Skeletal muscle cell (primary cell): ENCODE measurements at places on chromosomes 4 and X.

GRCh38 chrX:25141684-25142083 lies 125.9 kb upstream of the ARX start:
- no peak for DNase-seq

GRCh38 chr4:146470604-146471003 lies 51.1 kb downstream of the SLC10A7 start:
- no peak for DNase-seq

DNA sequence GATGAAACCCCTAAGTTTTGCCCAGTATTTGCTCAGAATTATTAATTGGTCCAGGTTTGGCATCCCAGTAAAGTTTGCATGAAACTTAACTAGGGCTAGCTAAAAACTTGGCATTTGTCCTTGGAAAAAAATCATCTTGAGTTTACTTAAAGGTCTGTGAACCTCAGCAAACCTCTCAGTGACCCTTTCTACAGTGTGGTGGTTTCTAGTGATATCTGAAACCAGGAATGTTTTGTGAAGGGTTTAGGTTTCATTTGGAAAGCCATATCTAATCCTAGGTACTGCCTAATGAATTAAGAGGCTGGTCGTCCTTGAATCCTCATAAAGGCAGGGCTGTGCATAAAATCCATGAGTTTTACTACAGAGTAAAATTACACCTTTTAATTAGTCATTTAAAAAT lies 218.5 kb upstream of the ANKRD50 start:
- DNase-seq, result no peak

- DNase-seq, result no peak
Observed at GRCh38 chr4:147543034-147543433, 62.1 kb downstream of the EDNRA start.

GRCh38 chr4:140246216-140246615 lies 92.2 kb upstream of the MAML3 start:
- no peak for DNase-seq

GRCh38 chr4:61532336-61533000 lies 332.3 kb downstream of the ADGRL3 start:
- peak; percentile 69 for DNase-seq

DNA sequence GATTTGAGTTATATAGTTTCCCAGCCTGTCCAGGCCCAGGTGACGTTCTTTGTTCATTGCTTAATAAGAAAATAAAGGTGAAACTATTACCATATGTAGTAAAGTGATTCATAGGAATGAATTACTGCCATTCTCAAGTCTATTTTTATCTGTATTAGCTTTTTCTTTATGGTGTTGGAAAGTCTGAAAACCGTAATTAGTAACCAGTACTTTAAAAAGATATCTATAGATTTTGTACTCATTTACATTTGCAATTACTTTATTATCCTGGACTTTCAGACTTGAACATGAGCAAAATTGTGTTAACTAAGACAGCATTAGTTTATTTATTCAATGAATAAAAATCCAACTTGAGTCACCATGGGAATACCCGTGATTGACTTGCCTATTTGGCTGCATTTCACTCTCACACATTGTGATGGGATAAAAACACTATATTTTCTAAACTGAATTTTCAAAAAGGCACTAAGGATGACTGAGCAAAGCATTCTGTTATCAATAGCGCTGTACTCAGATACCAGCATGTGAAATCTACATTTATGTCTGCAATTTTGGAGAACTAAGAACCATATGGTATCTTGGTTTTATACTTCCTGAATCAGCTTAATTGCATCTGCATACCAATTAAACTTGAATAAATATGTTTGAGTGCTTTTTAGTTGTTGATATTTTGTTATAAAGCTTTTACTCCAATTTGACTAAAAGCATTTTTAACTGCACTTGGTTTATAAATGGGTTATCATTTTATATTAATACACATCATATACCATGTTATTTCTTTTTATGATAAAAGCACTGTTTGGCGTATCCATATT lies 154.6 kb downstream of the CCSER1 start:
- no peak for DNase-seq

GRCh38 chr4:173940146-173940545 lies 343.3 kb downstream of the FBXO8 start:
- DNase-seq, result no peak

DNA sequence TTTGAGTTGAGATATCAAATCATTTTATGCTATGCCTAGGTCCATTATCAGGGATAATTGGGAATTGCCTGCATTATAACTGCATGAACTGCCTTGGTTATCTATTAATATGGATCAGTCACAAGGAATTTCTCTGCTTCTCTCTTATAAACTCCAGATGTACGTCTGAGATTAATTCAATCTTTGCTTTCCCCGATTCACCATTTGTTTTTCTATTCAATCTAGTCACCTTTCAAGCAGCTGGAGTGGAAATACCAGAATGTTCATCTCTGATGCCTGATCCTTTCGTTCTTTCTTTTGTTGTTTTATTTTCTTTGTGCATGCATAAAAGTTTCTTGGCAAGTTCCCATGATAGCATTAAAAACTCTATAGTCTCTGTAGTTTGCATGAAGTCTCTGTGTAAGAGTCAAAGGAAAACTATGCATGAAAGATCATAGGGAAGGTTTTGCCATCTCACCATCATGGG lies 22.6 kb downstream of the SYNPO2 start:
- no peak for DNase-seq

GRCh38 chr4:146243883-146244277 lies 29.5 kb downstream of the REELD1 start:
- no peak for DNase-seq

- no peak for DNase-seq
Observed at GRCh38 chr4:84028340-84028739, 470.8 kb downstream of the NKX6-1 start.

DNA sequence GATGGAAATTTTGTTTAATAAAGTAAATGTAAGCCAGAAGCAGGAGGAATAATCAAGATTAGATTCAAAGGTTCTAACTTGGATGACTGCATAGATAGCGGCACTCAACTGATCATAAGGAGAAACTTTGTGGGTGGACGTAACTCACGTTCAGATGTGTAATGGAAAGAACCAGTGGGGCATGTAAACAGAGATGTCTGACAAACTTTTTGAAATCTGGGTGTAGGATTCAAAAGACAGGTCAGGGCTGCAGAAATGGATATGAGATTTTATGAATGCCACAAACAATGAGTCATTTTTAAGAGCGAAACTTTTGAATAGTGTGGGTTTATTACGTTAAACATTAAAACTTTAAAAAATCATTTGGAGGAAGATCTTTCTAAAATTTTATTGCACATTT lies 375.6 kb downstream of the GBA3 start:
- DNase-seq, result no peak

- DNase-seq, result no peak
Observed at GRCh38 chrX:95145848-95146490, 1472.0 kb downstream of the FAM133A start.

- DNase-seq, result no peak
Observed at GRCh38 chr4:2937146-2937857, 25.9 kb downstream of the NOP14 start.

GRCh38 chrX:16039363-16039762 lies 84.0 kb upstream of the GRPR start:
- DNase-seq, result no peak

GRCh38 chr4:16090096-16090705 lies 6.4 kb upstream of the PROM1 start:
- DNase-seq, result no peak

DNA sequence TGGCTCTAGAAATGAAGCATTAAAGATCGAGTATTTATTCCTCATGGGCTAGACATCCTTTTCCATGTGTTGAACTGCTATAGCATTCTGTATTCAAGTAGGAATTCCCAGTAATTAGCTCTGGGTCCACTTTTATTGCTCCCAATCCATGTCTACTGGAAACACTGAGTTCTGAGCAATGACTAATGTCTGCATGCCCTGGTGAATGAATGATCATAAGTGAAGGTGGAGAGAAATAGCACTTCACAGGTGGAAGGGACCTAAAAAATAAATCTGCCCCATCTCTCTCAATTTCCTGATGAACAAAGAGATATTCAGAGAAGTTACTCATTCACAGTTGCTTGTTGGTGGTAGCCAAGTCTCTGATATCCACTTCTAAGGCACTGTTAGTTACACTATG lies 34.6 kb upstream of the CXCL8 start:
- no peak for DNase-seq

DNA sequence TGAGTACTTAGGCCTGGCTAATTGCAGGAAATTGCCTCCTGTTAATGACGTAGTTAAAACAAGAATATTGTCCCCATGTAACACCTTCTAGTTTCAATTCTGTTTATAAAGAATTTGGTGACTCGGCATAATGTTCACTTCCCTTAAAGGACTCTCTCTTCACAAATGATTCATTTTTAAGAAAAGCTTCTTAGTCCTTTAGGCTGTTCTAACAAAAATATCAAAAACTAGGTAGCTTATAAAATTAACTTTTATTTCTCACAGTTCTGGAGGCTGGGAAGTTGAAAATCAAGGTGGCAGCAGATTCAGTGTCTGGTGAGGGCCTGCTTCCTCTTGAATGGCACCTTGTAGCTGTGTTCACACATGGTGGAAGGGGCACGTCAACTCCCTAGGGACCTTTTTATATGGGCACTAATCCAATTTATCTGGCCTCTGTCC lies 23.8 kb downstream of the COL25A1 start:
- no peak for DNase-seq

- DNase-seq, result no peak
Observed at GRCh38 chrX:73849073-73849472, 286.1 kb downstream of the CHIC1 start.

- peak; percentile 9 for DNase-seq
Observed at GRCh38 chr4:74161666-74162450, 3.9 kb downstream of the MTHFD2L start.

GRCh38 chr4:92406488-92406887 lies 102.7 kb downstream of the GRID2 start:
- no peak for DNase-seq

DNA sequence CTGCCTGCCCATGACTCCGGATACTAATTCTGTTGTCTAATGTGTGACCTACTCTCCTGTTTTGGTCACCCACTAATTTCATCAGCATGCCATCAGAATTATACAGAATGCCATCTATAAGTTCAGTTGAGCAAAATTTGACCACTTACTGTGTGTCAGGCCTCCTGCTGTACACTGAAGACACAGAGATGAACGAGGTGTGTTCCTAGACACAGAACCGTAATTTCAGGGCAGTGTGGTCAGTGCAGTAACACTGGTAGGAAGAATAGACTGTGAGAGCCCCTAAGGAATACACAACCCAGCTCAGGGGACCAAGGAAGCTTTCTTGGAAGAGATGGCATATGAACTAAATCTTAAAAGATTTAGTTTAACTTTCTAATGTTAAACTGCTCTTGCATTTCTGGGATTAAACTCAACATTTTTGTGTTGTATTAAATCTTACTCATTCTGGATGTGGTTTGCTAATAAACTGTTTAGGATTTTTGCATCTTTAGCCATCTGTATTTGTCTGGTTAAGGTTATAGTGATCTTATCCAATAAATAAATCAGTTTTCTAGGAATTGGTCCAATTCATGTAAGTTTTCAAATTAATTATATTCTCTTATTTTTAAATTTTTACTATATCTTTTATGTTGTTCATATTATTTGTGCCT lies 34.3 kb downstream of the KANTR start:
- no peak for DNase-seq

DNA sequence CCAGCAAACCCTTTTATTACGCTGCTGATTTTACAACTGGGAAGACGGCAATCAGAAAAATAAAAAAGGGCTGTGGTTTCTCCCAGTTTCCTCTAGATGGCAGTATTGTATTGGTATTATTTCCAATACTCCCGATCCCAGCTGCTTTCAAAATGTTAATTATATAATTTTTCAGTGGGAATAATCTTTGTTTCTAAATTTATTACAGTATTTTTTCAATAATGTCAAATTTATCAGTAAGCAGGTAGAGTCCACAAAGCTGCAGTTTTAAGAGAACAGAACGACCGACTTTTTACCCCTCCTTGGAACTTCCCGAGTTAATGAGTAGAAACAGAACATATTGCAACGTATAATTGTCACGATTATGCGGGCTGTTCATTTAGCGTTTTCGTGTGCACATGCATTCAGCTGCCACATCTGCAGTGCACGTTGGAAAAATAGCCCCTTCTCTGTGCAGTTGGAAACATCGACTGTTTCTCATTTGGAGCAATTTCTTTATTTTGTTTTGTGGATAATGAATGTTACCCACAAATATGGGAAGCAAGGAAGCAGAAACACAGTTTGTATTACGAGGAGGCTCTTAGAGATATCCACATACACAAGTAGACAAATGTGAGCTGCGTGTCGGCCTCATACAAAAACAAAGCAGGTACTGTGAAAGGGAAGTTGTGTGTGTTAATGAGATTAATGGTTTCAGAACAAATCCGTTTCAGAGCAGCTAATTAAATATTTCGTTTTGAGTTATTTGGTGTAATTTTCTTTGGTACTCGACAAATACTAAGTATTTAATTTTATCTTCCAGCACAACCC lies 188.0 kb downstream of the STIM2 start:
- no peak for DNase-seq

DNA sequence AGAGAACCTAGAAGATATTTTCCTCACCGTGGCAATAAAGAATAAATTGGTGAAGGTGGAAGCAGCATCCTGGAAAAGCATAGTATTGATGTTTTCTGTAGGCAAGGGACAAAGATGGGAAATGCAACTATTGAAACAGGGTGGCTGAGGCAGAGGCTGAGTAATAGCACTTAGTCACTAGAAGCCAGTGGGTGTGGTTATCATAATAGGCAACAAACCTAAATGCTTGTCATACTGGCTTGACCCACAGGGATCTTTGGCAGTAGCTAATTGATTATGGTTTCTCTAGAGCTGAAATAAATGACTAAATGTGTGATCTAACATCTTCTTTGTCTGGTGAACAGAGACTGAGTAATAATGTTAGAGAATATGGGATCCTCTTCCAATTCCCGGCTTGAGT lies 353.6 kb upstream of the RPS6KA3 start:
- peak; percentile 36 for DNase-seq

GRCh38 chrX:147570483-147570882 lies 341.2 kb upstream of the FMR1 start:
- DNase-seq, result no peak

GRCh38 chr4:160592258-160592657 lies 1489.4 kb downstream of the RAPGEF2 start:
- DNase-seq, result no peak

- DNase-seq, result no peak
Observed at GRCh38 chrX:66126662-66127061, 37.4 kb upstream of the HEPH start.

DNA sequence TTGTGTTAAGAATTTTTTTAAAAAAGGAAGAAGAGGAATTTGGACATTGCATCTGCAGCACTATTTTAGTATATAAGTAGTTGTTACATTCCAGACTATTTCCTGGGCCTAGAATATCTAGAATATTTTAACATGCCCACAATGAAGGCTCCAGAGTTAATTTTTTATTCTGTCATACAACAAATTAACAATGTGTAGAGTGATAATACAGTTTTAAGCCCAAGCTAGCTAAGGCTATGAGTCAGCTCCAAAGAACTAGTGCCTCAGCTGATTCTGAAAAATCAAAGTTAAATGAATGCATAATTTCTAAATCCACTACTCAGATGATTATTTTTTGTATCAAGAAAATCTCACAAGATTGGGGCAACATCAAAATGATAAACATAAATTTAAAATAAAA lies 231.4 kb downstream of the PRDM5 start:
- no peak for DNase-seq

- no peak for DNase-seq
Observed at GRCh38 chrX:133812402-133812801, 173.0 kb downstream of the GPC3 start.
